Glutamatergic neuron (in vitro differentiated cells): ENCODE measurements at places on chromosomes 16 and 17. TPM values are rescaled to one million over a fixed set of nuclear protein-coding genes. Genes with fewer than 3 reads are reported as not detected.

The ANKRD40CL gene
- total RNA-seq = not detected

- DNase-seq = peak; percentile 65
Observed at GRCh38 chr16:48531011-48531962, 78.7 kb downstream of the N4BP1 start.

The MYH3 gene
- 2.1 TPM for total RNA-seq

- DNase-seq = no peak
Observed at GRCh38 chr17:38958326-38958725, 8.9 kb downstream of the FBXO47 start.

GRCh38 chr17:67258821-67259468, 13.9 kb upstream of the HELZ start:
- DNase-seq = no peak

DNA sequence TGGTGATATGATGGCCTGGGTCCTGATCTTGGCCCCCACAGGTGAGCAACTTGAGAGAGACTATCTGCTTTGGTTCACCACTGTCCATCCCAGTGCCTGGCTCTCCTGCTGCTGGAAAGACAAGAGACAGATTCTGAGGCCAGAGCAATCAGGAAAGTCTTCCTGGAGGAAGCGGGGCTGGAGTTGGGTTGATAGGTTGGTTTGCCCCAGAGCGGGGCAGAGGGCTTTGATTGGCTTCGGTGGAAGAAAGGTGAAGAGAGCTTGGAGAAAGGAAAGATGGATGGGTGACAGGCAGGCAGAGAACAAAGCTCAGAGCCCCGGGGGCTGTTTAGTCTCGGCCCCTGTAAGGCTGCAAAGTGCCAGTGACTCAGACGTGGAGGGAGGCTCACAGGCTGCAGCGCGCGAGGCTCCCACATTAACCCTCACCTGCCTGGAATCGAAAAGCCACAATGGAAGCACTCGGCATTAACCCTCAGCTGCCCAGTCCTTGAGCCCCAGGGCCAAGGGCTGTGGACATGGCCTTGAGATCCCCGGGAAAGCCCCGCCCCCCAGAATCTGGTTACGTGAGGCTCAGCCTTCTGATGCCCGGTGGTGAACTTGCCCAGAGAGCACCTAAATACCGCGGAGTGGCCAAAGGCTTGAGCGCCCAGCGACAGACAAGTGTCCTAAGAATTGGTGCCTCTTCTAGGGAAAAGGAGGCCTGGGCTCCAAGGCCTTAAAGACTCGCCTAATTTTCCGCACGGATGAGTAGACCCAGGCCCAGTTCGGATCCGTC, 996 bp upstream of the CPNE2 start:
- DNase-seq = peak; percentile 41
